Fibroblast of lung (primary cell): ENCODE measurements at places on chromosomes 2 and 18. TPM values are rescaled to one million over a fixed set of nuclear protein-coding genes. Genes with fewer than 3 reads are reported as not detected.
A peak's percentile ranks its signal among the peaks of the same experiment; 100 is the strongest.

DNA sequence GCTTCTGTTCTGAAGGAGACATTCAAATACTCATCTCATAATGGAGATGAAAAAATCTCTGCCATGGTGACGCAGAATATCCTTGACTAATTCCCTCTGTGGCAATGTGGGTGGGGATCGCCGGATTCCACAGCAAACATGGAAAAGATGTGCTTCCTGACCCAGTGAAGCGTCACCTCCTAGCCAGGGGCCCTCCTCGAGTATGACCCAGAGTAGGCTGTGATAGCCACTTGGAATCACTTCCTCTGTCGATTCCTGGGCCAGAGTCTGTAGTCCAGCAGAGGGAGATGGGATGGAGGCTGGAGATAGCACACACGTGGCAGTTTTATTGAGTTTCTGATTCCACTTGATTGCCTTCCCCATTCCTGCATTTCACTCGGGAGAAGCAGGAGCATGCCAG, 36.8 kb downstream of the DRC1 start:
- peak; percentile 69 for DNase-seq

DNA sequence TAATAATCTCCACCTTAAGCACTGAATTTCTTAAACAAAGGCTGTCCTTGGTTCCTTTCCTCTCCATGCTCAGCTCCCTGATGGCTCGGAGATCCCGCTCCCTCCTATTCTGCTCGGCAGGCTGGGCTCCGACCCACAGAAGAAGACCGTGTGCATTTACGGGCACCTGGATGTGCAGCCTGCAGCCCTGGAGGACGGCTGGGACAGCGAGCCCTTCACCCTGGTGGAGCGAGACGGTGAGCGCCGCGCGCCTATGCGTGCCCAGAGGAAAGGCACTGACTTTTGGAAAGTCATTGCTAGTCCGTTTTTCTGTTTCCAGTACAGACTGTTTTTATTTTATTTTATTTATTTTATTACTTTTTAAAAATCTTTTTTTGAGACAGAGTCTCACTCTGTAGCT, 9.6 kb downstream of the CNDP2 start:
- DNase-seq, result no peak

GRCh38 chr18:939958-940357, 35.3 kb downstream of the ADCYAP1 start:
- DNase-seq, result no peak

GRCh38 chr18:47758000-47758399, 172.5 kb downstream of the SMAD2 start:
- DNase-seq, result no peak

- DNase-seq, result no peak
These were observed 12.0 kb downstream of the SEPTIN10 start for GRCh38 chr2:109601783-109602182.

DNA sequence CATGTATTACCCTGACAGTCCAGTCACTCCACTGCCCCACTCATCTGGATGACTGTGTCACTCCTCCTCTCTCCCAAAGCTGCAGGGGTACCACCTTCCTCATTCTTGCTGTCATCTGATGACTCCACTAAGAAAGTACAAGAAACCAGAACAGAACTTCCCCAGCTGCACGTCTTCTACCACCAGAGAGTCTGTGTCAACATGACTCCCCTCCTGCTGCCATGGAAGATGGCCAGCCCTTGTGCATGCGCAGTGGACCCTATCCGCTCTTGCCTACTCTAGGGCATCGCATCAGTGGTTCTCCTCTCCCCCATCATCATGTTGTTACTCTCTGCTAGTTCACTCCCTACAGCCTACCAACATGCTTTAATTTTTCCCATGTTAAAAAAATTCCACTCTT, 14.5 kb upstream of the ST8SIA3 start:
- DNase-seq, result no peak

GRCh38 chr2:16395601-16396000, 270.0 kb downstream of the CYRIA start:
- DNase-seq, result no peak

DNA sequence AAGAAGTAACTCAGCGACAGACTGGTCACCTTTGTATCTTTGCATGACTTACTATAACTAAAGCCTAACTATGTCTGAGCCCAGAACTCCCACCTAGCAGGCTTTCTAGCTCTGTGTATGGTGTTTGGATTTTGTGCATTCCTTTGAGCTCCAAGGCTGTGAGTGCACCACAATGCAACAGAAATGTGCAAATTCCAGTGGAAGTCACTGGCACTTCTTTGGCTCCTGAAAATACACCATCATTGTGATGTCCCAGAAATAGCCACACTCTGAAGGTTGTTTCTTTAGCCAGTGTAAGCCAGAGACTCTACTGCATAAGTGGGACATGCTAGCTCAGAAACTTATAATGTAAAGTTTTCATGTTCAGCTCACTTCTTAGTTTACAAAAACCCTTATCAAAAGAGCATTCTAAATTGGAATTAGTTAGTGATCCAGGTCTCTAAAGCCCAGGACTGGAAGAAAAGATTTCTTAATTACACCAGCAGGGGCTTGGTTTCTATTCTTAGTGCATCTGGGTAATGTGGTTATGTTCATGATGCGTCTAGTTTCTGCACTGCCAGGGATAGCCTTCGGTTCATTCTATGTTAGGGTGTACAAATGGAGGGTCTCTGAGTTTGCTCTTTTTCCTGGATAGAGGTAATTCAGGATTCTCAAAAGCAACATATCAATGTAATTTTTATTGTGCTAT, 1239.5 kb upstream of the ZEB2 start:
- DNase-seq, result no peak

- peak; percentile 10 for DNase-seq
These were observed 56.2 kb upstream of the AMMECR1L start for GRCh38 chr2:127942002-127942401.

DNA sequence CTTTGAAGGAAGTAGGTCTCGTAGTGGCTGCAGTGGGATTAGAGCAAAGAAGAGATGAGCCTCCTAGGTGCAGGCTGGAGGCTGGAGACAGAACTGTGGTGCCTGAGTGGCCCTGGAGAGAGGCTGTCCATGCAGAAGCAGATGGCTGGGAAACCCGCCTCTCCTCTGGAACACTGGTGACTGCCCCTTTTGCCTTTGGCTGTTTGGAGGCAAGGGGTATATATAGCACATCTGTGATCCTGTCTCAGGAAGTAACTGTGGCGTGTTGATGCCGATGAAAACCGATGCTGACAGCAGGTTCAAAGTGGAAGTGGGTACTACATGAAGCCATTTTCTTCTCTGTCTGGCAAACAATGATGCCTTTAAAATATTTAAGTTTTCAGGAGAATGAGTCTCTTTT, 43.5 kb downstream of the SLC9A2 start:
- no peak for DNase-seq

DNA sequence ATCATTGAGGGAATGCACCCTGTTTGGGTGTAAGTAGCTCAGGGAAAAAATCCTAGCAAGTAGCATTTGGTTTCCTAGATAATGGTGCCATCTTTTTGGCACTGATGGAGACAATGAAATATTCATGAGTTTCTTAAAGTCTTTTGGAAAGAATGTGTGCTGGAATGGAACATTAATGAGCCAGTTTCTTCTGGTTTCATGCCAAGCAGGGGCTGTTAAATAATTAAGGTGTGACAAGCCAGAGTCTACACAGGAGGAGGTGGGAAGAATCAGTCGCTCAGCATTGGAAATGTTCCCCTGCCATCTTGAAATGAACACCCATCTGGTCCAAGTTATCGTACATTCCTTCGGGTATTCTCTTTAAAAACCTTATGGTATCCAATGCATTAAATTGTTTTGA, 457.3 kb downstream of the RIT2 start:
- no peak for DNase-seq

- peak; percentile 38 for DNase-seq
These were observed 77.2 kb upstream of the STK17B start for GRCh38 chr2:196248467-196249094.

DNA sequence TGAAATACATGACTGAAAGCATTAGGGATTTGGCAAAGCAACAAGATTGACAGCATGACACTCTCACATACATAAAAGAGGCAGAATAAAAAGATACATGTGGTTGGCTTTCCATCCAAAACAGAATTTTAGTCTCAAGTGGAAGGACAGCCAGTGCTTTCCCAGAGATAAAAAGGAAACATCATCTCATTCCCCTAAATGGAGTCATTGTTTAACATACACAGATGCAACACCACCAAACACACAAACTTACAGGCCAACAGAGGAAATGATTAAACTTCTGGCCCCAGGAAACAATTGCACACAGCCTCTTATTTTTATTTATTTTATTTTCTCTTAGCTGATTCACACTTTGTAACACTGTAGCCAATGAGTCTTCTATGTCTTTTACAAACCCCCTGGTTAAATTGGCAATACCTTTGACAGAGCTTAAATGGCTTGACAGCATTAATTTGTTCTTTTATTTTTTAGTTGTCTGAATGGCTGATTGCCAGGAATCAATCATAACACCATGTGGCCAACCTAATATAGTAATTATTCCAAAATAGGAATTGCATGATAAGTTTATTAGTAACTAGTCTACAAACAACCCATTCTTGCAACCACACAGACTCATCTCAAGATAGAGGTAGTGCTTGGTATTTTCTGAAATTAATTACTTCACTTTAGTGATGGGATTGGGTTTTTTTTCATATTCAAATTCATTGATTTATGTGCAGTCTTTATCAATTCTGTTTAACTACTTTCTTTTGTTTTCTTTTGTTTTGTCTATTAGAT, 190.5 kb downstream of the RND3 start:
- peak; percentile 44 for DNase-seq

- no peak for DNase-seq
These were observed 160.1 kb downstream of the TWIST2 start for GRCh38 chr2:239008004-239008403.

DNA sequence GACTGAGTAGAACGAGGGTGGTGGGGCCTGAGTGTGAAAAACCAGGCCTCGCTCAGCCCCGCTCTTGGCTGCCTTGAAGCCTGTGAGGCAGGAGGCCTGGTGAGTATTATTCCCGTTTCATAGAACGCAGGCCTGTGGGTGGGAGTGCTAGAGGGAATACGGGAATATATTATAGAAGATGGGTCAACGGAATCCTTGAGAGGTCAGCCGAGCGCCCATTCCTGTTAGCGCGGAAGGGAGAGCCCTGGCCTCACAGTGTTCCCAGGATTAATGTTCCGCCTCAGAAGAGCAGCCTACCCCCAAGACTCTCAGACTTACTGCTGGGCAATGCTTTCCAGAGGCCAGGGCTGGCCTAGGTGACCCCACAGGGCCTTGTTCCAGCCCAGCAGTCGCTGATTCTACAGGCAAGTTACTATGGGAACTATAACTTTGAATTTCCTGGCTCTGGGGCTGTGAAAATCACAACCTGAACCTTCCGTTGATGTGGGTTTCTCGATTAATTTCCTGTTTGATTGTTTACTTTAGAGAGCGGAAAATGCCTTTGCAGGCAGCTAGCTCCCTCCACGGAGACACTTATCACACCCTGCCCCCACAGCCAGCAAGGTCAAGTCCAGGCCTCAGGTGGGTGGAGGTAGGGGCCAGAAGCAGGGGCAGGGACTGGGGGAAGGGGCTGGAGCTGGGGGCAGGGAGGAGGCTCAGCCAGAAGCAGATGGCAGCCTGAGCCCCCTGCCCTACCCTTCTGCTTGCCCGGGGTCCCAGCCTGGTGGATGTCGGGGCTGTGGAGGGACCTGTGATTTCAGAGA, 108.3 kb downstream of the SMAD7 start:
- no peak for DNase-seq

DNA sequence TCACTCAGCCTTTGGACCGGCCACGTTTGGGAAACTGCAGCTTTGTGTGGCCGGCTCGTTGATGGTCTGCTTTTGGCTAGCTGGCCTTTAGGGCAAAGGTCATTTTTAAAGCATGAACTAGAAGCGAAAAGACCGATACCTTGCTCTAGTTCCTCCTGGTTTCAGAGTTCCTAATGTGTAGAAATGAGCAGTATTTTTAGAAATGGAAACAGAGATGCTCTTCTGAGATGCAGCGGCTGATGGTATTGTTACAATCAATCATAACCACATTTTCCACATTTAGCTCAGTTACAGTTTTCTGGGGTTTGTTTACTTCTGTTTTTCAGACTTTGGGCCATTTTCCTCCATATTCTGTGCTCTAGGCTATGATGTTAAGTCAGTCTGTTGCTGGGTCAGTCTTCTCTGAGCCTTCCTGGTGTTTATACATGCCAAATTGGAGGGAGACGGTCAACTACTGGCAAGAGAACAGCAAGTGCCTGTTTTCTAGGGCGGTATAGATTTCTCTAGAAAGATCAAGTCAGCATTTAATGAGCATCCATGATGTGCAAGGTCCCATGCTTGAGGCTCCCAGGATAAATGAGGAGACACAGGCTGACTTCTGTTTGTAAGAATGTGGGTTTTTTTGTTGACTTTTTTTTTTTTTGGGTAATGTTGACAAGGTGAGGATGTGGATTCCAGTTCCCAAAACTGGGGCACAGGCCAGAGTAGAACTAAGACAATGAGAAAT, 28.0 kb downstream of the RNF144A start:
- no peak for DNase-seq

DNA sequence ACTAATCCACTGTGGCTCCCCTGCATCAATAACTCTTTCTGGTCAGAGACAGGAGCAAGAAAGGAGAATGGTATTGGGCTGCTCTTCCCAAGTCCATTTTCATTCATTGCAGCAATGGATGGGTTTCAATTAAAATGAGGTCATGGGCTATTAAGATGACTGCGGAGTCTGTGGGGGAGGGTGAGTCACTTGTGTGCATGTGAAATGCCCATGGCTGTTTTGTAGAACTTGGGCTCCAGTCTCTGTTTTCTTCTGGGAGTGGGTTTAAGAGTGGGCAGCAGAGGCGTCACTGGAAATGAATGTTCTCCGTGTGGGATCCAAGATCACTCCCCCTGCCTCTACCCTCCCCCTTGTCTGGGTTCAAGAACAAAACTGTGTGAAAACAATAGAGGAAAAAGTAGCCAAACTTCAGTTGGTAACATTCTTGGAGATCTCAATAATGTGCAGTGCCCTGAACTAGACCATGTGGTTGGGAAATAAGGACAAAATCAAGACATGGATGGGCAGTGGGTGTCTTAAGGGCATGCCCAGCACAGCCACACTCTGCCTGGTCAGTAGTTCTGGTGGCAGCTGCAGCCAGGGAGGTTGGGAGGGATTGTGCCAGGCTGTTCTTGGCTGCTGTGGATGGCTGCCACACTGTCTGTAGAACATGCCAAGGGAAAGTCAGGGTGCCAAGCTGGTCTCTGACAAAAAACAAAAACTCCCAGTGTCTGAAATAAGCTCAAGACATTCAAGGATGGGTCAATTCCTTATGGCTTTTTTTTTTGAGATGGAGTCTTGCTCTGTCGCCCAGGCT, 68.2 kb upstream of the CXCR4 start:
- no peak for DNase-seq

- DNase-seq, result peak; percentile 70
These were observed 41.6 kb downstream of the ACKR3 start for GRCh38 chr2:236610991-236611821.

GRCh38 chr18:21808185-21808584, 67.6 kb downstream of the MIB1 start:
- no peak for DNase-seq

The FAM228A gene
- 0.51 and 0.99 TPM in 2 replicates for total RNA-seq

The SALL3 gene
- not detected in 2 replicates for total RNA-seq

The CD207 gene
- total RNA-seq, result not detected in 2 replicates

The SERPINB7 gene
- total RNA-seq, result 1.0 and 3.0 TPM in 2 replicates

The ANKRD62 gene
- not detected in 2 replicates for total RNA-seq

The ANKRD29 gene
- 4.1 and 6.9 TPM in 2 replicates for total RNA-seq

The CRYBA2 gene
- not detected in 2 replicates for total RNA-seq

The LYG2 gene
- not detected in 2 replicates for total RNA-seq

The SPP2 gene
- not detected in 2 replicates for total RNA-seq

The TLX2 gene
- under 0.01 TPM in 1 of 2 replicates, not detected in the other for total RNA-seq
